Small intestine (tissue), 16 donors: ENCODE measurements at places on chromosomes 16 and 17. TPM values are rescaled to one million over a fixed set of nuclear protein-coding genes. Genes with fewer than 3 reads are reported as not detected.

The OR3A3 gene
- polyA plus RNA-seq = not detected

The KRT14 gene
- polyA plus RNA-seq = 2.2 TPM

DNA sequence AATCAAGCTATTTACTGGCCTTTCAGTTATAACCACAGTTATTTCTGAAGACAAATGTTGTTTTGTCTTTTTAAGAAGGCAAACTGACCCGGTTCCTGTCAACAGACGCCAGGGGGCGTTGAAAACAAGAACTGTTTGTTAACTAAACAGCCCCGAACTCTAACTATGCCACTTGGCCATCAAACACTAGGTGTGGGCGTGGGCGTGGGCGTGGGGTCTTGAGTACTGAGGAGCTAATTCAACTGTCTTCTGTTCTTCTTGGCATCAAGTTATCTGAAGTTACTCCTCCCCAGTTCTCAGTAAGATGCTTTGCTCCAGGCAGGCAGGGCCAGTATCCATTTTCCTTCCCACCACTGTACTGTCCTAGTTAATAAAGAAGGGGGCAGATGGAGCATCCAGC is 63.3 kb upstream of the MTMR4 start:
- peak; percentile 53 for DNase-seq

GRCh38 chr17:27153005-27153404 is 140.9 kb upstream of the WSB1 start:
- DNase-seq = no peak

DNA sequence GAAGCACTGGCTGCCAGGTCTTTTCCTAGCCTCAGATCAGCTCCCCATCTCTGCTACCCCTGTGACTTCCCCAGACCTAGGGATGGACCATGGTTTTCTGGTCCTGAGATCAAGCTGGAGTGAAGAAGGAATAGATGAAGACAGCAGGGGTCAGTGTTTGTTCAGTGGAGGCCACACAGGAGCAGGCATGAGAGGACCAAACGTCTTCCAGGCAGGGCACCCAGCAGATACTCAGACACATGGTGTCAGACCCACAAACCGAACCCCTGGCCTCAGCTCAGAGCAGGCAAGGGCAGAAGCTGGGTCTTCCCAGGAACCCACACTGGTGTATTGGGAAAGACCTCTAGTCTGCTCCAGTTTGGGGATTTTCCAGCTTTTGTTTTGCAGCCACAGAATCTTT is 189.7 kb downstream of the IRX5 start:
- DNase-seq = no peak

DNA sequence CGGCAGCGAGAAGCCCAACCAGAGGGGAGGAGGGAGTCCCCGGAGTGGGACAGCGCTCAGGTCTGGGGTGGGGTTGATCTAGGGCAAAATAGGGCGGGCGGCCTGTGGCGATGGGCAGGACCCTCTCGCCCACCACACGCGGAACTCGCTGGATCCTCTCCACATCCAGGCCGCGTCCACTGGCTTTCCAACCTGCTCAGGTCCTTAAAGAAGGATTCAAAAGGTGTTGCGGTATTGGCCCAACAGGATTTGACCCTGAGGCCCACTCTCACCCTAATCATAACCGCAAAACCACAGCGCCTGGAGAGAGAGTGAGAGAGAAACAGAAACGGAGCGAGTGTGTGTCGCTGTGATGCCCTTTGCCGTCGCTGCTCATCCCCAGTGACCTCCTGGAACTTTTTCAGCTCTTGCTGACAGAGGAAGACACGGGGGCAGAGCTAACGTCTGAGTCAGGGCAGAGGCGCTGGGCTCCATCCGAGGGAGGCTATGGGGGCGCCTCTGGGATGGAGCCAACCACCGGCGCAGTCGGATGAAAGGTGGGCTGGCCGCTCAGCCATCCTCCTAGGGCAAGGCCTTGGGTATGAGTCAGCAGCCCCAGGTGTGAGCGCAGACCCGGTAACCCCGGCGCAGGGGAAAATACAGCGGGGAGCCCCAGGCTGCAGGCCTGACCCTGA is 16.7 kb upstream of the OR1F1 start:
- no peak for DNase-seq

DNA sequence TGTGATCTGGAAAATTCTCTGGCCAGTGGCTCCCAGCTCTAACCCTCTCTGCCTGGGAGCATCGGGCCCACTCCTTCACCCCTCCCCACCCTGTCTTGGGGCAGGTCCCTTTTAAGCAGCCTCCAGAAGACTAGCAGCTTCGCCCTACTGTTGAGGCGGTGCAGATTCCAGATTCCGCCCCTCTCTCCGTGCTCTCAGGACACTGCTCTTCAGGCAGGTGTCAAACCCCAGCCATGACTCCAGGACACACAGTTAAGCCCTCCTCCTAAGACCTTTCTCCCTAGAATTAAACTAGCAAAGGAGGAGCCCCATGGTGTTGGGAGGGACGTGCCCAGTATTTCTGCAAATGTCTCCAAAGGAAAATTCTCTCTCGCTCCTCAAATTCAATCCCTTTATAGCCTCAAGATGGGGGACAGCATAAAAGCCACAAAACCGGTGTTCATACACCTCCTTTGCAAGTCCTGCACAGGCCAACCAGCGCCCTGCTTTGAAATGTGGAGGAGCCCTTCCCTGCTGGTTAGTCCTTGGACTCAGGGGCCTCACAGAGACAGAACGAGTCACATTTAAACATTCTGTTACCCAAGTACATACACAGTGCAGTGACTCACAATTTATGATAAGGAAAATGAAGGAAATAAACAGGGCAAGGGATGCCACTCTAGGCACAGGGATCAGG is 7.2 kb downstream of the LPO start:
- peak; percentile 88 for DNase-seq

DNA sequence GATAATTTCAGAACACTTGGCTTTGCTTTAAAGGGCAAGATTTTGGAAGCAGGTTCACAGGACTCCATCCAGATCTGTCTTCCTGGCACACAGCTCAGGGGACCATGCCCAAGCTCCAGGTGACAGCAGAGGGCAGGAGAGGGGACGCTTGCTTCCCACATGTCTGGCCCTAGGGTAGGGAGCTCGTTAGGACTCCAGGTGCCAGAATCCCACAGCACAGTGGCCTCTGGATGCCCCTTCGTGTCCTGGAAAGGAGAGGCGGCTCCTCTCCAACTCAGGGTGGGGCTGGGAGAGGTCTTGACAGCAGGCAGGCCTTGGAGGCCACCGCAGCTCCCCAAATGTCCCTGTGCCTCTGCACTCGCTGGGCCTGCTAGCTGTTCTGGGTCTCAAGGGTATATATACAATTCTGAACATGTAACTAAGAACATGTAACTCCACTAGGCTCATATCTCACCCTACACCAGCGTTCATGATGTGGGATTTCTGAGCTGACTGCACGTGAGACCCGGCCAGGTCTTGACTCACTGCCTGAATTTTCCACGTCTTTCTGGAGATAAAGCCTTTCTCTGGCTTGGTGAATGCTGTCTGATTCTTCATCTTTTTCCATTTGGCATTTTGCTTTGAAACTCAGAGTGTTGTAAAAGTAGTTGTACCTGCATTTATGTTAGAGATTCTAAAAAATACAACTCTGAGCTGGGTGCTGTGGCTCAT is 52.8 kb downstream of the MARCHF10 start:
- no peak for DNase-seq
